ENCODE measurements at places on chromosomes 5 and 9.

DNA sequence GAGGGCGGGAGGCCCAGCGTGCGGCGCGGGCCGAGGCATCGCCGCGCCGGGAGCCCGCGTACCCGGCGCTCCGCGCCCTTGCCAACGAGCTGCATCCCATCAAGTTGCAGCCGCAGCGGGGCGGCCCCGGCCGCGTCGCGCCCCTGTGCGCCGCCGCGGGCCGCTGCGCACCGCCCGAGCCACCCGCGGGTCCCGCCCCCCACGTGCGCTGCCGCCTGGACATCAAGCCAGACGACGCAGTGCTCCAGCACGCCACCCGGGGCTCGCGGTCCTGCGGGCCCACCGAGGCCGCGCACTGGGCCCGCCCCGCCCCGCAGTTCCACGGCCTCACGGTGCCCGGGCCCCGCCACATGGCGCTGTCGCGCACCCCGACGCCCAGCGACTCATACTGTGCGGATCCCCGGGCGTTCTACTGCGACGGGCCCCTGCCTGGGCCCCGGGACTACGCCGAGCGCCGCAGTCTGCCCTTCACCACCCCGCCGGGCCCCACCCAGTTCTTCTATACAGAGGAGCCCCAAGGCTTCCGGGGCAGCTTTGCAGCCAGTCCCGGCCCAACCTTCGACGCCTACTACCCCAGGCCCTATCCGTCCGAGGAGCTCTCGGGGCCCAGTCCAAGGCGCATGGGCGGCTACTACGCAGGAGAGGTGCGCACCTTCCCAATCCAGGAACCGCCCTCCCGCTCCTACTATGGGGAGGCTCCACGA, 2.6 kb downstream of the AJM1 start:
- no peak for DNase-seq

DNA sequence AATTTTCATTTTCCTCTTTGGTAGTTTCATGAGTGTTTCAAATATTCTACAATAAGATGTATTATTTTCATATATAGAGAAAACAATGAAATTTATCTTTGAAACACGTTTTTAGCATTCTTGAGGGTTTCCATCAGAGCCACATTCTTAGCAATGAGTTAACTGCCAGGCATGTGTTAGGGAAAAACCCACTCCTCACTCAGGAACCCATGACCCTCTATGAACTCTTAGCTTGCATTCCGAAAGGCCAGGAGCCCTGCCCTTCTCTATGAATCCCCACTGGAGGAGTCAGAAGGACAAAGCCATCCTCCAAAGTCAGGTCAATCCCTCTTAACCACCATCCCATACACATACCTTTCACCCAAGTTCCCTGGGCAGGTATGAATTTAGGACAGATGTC, 57.5 kb downstream of the ADAMTS12 start:
- DNase-seq: no peak

DNA sequence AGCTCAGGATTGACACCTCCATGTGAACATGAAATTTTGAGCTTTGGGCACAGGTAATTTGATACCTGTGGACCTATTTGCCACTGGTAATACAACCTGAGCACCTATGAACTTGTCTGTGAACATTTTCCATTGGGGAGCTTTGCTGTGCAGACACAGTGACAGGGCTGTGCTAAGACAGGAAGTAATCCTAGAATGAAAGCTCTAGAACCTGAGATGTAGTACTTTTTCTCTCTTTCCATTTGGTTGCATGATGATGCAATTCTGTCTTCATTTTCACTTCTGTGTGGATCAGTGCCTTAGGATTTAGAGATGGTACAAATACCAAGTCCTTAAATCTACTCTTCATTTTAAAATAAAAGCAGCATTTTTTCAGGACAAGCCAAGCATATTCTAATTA, 216.9 kb downstream of the NR3C1 start:
- no peak for DNase-seq

DNA sequence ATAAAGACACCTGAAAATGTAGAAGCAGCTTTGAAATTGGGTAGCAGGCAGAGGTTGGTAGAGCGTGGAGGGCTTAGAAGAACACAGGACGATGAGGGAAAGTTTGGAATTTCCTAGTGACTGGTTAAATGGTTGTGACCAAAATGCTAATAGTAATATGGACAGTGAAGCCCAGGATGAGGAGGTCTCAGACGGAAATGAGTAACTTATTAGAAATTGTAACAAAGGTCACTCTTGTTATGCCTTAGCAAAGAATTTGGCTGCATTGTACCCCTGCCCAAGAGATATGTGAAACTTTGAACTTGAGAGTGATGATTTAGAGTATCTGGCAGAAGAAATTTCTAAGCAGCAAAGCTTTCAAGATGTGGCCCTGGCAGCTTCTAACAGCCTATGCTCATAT, 382.5 kb downstream of the KCNN2 start:
- DNase-seq: no peak

Measured in effector CD8-positive, alpha-beta T cell (primary cell).